Fibroblast of skin of scalp (primary cell): ENCODE measurements at places on chromosomes 4 and X.
A peak's percentile ranks its signal among the peaks of the same experiment; 100 is the strongest.

- DNase-seq = no peak
Observed at GRCh38 chrX:24761306-24761705, 67.6 kb downstream of the POLA1 start.

DNA sequence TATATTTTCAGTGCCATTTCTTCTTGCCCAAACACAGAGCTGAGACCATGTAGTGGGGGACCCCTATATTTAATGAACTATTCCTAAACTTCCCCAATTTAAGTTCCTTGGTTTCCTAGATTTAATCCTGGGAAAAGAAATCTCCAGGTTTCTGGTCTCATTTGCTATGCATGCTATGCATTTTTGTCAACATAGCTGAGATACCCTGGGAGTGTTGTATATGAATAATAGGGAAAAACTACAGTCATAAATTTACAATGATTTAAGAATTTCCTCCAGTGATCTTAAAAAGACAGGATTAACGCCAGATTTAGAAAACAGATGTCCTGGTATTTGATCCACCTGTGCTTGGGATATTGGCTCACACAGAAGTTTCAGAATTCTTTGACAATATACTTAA is 136.8 kb upstream of the RAPGEF2 start:
- peak; percentile 51 for DNase-seq

GRCh38 chrX:115583496-115584004 is 22.6 kb downstream of the PLS3 start:
- peak; percentile 53 for DNase-seq

DNA sequence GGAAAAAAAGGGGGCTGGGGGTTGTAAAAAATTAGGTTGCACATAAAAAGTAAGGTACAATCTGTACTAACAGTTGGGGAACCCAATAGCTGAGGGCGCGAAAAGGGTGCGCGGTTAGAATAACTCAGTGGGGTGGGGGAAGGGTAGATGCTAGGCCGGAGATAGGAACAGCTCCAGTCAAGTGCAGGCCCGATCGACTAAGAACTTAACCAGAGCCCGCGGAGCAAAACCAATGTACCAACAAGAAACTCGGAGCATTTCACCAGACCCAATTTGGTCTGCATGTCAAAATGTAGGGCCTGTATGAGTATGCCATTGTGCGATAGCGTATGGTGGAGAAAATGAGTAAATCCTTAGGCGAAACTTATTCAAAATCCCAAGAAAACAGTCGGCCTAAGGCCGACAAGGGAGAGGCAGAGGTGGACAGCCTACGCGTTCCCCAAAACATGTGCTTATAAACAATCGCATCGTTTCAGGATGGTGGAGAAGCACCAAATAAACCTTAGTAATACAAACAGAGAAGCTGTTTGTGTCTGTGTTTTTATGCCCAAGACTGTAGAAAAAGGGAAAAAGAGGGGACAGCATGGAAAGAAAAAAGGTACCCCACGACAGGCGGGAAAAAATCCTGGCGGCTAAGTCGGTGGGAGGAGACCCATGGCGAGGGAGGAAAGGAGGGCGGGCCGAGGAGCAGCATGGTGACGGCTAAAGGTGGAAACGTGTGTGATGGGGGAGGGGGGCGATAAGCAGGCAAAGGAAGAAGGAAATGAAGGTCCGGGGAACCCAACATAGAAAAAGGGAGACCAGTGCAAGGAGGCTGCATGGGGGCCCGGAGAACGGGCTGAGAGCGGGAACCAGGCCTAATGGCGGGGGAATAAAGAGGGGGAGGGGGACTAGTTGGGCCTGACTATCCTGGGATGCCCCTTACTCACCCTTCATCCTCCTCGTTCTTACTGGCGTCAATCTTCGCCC is 990 bp downstream of the HNRNPD start:
- peak; percentile 61 for DNase-seq

DNA sequence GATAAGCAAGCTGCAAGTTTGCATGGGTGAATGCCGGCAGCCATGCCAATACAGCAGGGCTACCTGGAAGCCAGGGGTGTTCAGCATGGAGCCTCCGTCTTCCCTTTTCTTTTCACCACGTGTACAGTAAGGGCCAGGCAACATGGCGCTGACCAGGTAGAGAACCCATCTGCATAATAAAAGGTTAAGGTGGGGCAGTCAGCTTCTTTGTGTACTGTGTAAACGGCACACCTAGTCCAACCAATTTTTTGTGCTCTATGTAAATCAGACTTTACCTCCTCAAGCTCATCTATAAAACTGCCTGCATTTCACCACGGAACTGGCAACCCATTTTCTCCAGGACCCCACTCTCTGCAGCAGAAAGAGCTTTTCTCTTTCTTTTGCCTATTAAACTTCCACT is 286.8 kb upstream of the VCX3A start:
- no peak for DNase-seq

DNA sequence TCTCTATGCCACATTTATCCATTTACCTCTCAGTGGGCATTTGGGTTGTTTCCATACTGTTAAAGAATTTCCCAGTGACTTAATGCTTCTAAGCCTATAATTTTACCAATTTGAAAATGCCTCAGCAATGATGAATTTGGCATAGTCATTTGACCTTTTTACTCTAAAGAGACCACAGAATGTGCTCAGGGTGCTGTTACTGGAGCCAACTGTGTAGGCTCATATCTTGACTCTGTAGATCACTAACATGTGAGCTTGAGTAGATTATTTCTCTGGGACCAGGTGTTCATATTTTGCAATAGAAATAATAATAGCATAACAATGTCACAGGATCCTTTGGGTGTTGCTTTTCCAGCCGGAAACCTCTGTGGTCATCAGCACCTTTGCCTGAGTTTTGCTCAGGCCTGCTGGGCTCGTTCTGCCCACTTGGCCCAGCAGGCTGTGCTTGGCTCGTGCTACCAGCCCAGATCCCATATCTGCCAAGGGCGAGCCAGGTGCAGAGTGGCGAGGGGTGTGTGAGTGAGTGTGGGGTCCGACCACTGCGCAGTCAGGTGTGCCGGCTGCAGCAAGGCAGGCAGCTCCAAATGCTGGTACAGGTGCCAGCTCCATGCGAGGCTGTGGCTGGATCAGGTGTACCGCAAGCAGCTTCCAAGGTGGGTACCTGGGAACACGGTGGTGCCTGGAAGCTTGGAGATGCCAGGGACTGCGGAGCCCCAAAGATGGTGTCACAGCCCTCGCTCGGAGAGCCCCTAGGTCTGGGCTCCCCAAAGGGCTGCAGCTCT is 70.6 kb upstream of the ANK2 start:
- peak; percentile 2 for DNase-seq

DNA sequence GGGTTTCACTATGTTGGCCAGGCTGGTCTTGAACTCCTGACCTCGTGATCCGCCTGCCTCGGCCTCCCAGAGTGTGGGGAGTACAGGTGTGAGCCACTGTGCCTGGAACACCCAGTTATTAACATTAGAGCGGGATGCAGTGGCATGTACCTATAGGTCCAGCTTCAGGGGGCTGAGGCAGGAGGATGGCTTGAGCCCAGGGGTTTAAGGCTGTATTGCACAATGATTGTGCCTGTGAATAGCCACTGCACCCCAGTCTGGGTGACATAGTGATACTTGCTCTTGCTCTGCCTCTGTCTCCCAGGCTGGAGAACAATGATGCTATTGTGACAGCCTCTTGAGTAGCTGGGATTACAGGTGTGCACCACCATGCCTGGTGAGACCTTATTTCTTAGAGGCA is 39.8 kb downstream of the FAM193A start:
- DNase-seq = no peak

DNA sequence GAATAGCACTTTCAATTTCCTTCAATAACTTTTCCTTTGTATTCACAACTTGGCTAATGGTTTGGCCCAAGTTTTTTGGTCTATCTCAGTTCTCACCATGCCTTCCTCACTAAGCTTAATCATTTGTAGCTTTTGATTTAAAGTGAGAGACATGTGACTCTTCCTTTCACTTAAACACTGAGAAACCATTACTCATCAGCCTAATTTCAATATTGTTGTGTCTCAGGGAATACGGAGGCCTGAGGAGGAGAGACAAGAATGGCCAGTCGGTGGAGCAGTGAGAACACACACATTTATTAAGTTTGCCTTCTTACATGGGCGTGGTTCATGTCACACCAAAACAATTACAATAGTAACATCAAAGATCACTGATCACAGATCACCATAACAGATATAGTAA is 56.7 kb downstream of the TSPAN5 start:
- DNase-seq = peak; percentile 56

GRCh38 chr4:68871809-68872642 is 56.2 kb downstream of the UGT2B10 start:
- no peak for DNase-seq

DNA sequence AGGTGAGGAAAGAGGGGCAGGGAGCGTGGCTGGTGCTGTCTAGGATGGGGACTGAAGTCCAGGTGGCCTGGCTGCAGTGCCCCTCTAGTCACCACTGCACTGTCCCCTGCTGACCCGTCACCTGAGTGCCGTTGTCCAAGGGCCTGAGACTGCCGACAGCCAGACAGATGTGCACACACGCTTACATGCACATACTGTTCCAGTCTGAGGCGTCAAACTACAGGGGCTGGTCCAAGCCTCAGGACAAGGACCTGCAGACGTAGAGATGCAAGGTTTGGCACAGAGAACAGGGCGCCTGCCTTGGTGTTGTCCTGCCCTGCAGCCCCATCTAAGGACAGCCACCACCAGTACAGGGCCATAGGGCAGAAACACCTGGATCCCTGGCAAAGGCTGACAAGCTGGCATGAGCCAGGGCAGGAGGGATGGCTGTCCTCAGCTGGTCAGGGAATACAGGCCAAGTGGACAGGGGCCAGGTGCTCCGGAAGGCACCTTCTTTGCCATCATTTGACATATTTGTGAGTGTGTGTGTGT is 1.7 kb downstream of the SLC2A9 start:
- DNase-seq = no peak

- peak; percentile 62 for DNase-seq
Observed at GRCh38 chr4:10074767-10075105, 41.9 kb downstream of the WDR1 start.

GRCh38 chr4:145883101-145883694 is 55.4 kb downstream of the ZNF827 start:
- DNase-seq = no peak

GRCh38 chr4:110062166-110062565 is 136.2 kb downstream of the ELOVL6 start:
- DNase-seq = no peak

GRCh38 chr4:138090150-138090917 is 151.8 kb downstream of the SLC7A11 start:
- peak; percentile 81 for DNase-seq
